ENCODE measurements at places on chromosomes 2 and 18.

GRCh38 chr2:191287820-191288219 is 42.6 kb downstream of the MYO1B start:
- H3K27ac ChIP-seq = no peak overlapping the region
- H3K36me3 ChIP-seq = no peaks in the 10 kb centered on the region
- no peak overlapping the region for H3K4me3 ChIP-seq
- no peak for DNase-seq
- H3K4me1 ChIP-seq = peaks cover 4% of the 10 kb centered on the region

- H3K4me3 ChIP-seq = no peak overlapping the region
- H3K4me1 ChIP-seq = peaks cover 2% of the 10 kb centered on the region
- no peaks in the 10 kb centered on the region for H3K27me3 ChIP-seq
- no peak overlapping the region for H3K27ac ChIP-seq
- no peaks in the 10 kb centered on the region for H3K36me3 ChIP-seq
- DNase-seq = no peak
Measured at GRCh38 chr18:36321658-36322407, 24.3 kb downstream of the FHOD3 start.

- no peak overlapping the region for H3K27ac ChIP-seq
- no peak for DNase-seq
- no peak overlapping the region for H3K4me3 ChIP-seq
- peaks cover 7% of the 10 kb centered on the region for H3K4me1 ChIP-seq
Measured at GRCh38 chr18:12315911-12316310, 7.9 kb downstream of the TUBB6 start.

DNA sequence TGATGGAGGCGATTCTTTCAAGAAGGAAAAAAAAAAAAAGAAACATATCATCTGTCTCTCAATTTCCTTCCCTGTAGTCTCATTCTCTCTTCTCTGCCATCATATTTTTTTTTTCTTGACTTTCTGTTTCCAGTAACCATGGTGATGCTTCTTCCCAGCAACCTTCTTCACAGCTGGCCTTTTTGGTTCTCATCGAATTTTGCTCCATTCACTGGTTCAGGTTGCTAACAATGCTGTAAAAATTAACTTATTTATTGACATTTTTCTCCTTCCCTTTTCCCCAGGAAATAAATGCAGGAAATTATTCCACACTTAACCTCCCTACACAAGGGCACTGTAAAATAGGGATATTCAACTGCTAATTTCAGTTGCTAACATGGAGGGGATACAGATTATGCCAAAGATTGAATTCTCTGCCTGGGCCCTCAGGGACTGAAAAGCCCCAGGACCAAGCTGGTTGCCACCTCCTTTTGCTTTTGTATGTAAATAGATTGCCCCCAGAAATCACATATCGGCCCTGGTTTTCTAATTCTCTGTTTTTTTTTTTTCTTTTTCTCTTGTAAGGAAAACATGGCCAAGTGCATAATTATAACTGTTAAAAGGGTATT is 154.7 kb downstream of the MAP2 start:
- H3K4me1 ChIP-seq = no peaks in the 10 kb centered on the region
- H3K27ac ChIP-seq = no peak overlapping the region
- H3K4me3 ChIP-seq = no peak overlapping the region
- no peak for DNase-seq
- no peaks in the 10 kb centered on the region for H3K27me3 ChIP-seq
